ENCODE measurements at places on chromosomes 11 and 22.

DNA sequence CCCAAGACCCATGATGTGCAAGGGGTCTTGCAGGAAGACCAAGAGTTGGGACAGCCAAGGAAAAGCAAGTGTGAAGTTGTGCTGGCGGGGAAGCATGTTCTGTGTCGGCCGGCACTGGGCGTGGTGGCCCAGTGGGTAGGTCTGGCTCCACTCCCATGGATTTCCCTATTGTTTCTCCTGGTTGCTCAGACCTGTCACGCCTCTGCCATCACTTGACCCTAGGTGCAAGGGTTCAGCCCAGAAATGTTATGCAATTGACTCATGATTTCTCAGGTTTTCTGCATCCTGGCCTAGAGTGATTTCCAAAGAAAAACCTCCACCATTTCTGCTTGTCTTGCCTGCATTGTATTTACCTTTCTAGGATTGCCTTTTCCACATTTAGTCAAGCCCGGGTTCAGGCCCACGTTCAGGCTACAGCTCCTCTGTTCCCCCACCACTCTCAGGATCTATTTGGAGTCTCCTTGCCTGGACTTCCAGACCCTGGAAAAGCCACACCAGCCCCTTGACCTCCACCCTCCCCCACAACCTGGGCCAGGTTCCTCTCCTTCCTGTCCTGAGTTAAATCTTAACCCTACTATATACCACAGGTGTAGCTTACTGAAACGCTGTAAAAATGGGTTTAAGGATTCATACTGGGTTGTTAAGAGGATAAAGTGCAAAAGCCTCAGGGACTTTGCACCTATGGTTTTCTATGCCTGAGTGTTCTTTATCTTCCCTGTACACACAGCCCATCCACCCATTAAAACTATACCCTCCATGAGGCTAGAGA lies 17.5 kb upstream of the FOLR1 start:
- no peak for DNase-seq

DNA sequence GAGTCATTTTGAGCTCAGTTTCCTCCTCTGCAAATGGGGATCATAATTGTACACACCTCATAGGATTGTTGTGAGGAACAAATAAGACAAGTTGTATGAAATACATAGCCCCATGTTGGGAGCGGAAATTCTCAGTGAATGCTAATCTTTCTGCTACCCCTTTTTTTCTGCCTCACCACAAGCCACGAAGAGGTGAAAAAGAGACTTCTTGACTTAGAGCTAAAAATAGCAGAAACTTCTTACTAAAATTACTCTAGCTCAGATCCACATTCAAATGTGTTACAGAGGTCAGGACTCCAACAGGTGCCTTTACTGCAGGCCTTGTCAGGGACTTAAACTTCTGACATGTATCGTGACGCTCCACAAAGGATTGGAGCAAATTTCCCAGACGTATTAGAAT lies 128.5 kb downstream of the MIAT start:
- DNase-seq = no peak

DNA sequence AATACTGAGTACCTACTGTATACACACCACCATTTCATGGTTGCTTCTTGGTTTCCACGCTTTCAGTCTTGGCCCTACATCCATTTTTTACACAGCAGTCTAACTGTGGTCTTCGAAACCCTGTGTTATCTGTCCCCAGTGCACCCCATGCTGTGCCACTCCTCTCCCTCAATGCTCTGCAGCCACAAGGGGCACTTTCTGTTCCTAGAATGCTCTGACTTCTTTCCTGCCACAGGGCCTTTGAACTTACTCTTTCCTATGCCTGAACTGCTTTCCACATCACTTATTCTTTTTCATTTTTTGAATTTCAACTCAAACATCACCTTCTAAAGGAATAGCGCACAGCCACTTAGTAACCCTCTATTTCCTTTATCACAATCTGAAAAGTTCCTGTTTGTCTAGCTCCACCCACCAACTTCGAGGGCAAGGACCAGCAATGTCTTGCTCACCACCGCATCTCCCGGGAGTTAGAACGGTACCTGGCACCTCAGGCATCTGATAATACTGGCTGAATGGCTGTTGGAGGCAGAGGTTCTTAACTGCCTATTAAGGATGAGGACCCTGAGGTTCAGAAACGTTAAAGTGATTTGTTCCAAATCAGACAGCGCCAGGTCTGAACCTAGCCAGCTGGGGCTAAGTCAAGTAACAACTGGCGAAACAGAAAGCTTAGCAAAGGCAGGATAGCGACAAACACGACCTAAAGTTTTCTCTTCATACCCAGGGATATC lies 568 bp downstream of the ALG8 start:
- no peak for DNase-seq

GRCh38 chr22:42811459-42811858 lies 45.6 kb downstream of the ARFGAP3 start:
- no peak for DNase-seq

GRCh38 chr22:40416267-40416570 lies 45.8 kb downstream of the SGSM3 start:
- DNase-seq = no peak

DNA sequence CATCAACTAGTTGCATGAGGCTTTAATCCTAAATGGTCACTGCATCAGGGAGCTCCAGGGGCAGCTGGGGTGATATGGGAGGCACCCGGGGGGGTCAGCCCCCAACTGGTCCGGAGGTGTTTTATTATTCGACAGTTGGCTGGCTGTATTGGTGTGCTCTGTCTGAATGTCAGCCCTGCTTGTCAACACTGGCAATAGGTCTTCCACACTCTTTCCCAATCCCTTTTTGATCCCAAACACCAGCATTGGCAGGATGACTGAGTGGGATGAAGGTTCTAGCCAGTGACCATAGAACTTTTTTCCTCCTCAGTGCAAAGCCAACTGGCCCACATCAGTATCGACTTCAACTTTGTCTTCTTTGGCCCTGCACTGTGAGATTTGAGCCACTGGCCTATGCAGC lies 8.9 kb upstream of the LDLRAD3 start:
- no peak for DNase-seq

DNA sequence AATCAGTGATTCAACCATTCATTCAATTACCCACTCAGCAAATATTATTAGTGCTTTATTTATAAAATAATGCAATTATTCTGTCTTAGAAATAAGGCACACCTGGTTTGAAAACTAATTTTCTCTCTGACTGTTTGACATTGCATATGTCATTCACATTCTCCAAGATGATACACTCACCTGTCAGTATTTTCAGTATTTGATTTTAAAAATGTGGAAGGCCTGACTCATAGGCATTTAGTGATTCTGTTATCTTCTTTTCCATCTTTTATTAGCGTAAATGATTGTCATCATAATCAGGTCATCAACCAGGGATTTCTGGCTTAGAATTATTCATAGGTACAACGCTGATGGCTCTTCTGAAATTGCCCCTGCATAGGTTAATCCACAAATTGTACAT lies 480.9 kb downstream of the CNTN5 start:
- no peak for DNase-seq

- DNase-seq = no peak
Measured at GRCh38 chr11:10288881-10289764, 4.9 kb downstream of the SBF2 start.

GRCh38 chr11:123381817-123382554 lies 48.1 kb upstream of the GRAMD1B start:
- no peak for DNase-seq

DNA sequence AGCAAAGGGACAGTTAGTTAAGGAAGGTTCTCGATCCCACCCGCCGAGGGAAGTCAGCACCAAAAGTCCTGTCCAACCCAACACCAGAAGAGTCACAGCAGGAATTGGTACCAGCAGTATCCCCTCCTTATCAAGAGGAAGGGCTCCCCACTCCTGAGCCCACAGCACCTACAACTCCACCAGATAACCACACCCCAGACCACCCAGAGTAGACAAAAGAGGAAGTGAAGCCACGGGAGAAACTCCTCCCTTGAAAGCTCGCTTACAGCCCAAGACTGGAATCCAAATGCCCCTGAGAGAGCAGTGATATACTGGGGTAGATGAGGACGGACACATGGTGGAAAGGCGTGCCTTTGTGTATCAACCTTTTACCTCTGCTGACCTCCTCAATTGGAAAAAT lies 7.3 kb upstream of the CD5 start:
- DNase-seq = no peak

GRCh38 chr11:48123254-48123875 lies 93.2 kb upstream of the OR4B1 start:
- no peak for DNase-seq

- DNase-seq = no peak
Measured at GRCh38 chr22:43446916-43447315, 35.1 kb downstream of the MPPED1 start.

GRCh38 chr11:117885777-117886176 lies 9.3 kb upstream of the FXYD6 start:
- DNase-seq = no peak

GRCh38 chr22:20392983-20393704 lies 807 bp upstream of the ZNF74 start:
- DNase-seq = no peak

DNA sequence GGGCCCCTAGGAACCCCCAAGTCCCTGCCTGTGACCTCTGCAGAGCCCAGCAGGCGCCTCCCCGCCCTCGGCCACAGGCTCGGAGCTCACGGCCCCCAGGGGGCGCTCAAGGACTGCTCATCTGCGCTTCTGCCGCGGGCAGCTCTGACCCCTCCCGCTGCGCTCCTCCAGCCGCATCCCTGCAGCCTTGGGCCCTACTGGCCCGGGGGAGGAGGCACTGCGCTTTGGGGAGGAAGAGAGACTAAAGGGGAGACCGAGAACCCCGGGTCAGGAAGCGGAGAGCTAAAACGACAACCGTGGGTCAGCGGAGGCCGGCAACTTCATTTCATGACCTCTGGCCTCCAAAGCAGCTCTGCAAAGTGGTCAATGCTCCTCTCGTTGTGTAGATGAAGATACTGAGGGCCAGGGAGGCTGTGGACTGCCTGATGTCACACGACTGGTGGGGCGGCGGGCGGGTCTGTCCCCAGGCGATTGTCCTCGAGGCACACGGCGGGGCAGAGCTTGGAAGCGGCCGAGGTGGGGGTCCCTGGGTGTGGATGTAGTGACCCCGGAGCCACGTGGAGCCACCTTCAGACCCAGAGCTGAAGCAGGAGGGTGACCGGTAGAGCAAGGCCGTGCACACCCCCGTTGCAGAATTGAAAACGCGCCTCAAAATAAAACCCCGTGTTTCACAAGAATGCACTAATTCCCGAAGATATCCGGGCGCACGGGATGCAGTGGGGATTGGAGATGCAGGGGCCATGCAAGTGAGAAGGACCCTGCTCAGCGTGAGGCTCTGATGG lies 2.7 kb upstream of the KRTAP5-6 start:
- DNase-seq = peak; percentile 27

DNA sequence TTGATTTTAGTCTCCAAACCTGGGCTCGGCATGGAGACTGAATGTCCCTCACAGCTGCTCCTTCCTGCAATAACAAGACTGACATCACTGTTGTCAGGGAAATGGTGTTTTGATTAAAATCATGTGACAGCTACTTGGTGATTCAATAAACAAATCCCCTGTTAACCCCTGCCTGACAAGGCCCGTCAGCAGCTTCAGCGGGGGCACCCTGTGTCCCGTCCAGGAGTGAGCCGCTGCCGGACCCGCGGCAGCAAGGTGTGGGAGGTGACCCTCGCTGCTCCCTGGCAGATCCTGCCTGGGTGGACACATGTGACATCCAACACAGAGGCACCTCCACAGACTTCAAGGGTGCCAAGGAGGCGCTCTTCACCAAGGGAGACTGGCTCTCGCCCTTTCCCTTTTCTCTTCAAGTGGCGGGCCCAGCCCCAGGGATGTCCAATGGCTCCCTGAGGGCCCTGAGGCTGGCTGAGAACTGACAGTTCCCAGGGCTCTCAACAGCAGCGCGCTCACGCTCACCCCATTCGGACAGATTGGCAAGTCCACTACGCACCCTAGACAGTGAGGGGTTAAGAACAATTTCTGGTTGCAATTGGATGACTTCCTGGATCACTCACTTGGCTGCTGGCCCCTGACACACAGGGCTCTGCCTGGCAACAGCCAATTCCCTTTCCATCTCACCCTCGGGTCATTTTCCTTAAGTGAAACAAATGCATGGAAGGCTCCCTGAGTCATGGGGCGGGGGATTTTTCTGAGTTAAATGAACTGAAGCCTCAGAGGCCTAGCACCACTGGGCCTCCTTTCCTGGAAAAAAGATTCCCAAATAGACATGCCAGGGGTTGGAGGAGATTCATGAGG lies 30.7 kb downstream of the PPP2R1B start:
- peak; percentile 79 for DNase-seq

DNA sequence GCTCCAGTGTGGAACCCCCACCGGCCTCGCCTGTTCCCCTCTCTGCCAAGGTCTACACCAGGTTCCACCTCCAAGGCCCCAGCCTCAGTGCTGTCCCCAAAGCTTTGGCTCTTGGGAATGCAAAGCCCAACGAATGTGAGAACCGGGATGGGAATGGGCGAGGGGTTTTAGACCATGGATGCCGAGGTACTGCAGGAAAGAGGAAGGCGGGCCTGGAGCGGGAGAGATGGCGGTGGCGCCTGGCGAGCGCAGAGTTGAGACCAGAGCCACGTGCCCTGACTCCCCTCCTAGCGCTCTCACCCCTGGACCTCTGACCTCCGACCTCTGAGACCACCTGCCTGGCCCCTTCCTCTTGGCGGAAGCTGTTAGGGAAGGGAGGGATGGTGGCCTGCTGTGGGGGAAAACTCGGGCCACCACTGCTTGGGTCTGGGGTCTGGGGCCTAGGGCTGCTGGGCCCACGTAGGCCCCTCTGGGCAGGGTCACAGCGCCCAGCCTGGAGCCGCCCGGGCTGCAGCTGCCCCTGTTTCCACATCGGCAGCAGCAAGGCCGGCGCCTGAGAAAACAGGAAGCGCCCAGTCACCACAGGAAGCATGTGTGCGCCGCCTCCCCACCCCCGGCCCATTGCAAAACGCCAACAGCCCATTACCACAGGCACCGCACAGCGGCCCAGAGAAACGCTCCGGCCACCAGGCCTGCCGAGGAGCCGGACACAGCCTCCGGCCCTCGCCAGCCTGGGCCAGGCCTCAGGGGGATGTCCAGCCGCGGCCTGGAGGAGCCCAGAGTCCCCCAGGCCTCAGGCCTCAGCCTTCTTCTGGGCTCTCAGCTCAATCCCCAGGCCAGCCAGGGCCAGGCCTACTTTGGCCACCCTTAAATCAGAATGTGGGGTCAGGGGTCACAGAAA lies 13.8 kb upstream of the SLC39A13 start:
- no peak for DNase-seq

- DNase-seq = no peak
Measured at GRCh38 chr22:20226760-20227350, 41.3 kb downstream of the RTN4R start.

DNA sequence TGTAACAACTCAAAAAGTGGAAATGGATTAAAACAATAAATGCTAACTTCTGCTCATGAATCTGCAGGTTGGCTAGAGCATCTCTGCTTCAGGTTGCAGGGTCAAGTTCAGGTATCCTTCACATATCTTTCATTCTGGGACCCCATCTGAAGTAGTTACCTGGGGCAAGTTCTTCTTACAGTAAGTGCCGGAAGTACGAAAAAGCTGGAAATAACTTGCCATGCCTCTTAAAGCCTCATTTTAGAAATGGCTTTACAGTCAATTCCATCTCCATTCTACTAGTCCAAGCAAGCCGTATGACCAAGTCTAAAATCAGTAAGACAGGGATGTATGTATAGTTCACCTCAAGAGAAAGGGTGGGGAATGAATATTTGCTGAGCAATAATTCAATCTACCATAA lies 93.7 kb downstream of the FCHSD2 start:
- DNase-seq = no peak

- peak; percentile 39 for DNase-seq
Measured at GRCh38 chr22:21567456-21568346, at the start of gene UBE2L3. TSS of gene UBE2L3 (plus strand) at chr22:21567714. CDS start at chr22:21567745, 31 bp downstream.

Data from T1000 (cell line).